ENCODE measurements at places on chromosomes 11 and 22. TPM values are rescaled to one million over a fixed set of nuclear protein-coding genes. Genes with fewer than 3 reads are reported as not detected.

- peak overlapping the region; percentile 70 for H3K4me3 ChIP-seq
- no peak for DNase-seq
- peaks cover 39% of the 10 kb centered on the region for H3K4me1 ChIP-seq
- peak overlapping the region; percentile 51 for H3K27ac ChIP-seq
- no peaks in the 10 kb centered on the region for H3K36me3 ChIP-seq
Measured at GRCh38 chr11:114057147-114057546, 2.4 kb upstream of the ZBTB16 start.

GRCh38 chr11:65918211-65919140, at the start of gene C11orf68:
Gene C11orf68 (minus strand): TSS chr11:65919062. CDS start chr11:65919031, 31 bp downstream.
- DNase-seq = no peak
- no peaks in the 10 kb centered on the region for H3K36me3 ChIP-seq
- H3K27me3 ChIP-seq = no peaks in the 10 kb centered on the region
- H3K27ac ChIP-seq = no peak within 1 kb of the TSS

DNA sequence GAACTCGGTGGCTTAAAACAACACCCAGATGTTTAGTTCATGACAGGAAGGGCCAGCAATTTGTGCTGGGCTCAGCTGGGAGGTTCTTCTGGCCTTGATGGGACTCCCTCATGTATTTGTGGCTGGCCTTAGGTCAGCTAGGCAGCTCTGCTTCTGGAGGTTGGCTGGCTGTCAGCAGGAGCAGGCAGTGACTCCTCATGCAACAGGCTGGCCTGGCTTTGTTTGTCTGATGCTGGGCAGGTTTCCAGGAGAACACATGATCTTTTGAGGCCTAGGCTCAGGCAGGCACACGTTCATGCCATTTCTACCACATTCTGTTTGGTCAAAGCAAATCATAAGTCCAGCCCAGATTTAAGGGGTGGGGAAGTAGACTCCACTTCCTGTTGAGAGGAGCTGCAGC, 571.2 kb downstream of the TBC1D22A start:
- no peaks in the 10 kb centered on the region for H3K36me3 ChIP-seq
- H3K4me1 ChIP-seq = no peaks in the 10 kb centered on the region
- no peak overlapping the region for H3K4me3 ChIP-seq
- no peak overlapping the region for H3K27ac ChIP-seq

GRCh38 chr11:6541356-6541755, 44.3 kb downstream of the DNHD1 start:
- H3K4me1 ChIP-seq = peaks cover 10% of the 10 kb centered on the region
- H3K36me3 ChIP-seq = no peaks in the 10 kb centered on the region
- no peak overlapping the region for H3K27ac ChIP-seq
- H3K27me3 ChIP-seq = no peaks in the 10 kb centered on the region
- no peak for DNase-seq
- H3K4me3 ChIP-seq = no peak overlapping the region

The GATD1 gene
- 24.1 TPM for total RNA-seq

DNA sequence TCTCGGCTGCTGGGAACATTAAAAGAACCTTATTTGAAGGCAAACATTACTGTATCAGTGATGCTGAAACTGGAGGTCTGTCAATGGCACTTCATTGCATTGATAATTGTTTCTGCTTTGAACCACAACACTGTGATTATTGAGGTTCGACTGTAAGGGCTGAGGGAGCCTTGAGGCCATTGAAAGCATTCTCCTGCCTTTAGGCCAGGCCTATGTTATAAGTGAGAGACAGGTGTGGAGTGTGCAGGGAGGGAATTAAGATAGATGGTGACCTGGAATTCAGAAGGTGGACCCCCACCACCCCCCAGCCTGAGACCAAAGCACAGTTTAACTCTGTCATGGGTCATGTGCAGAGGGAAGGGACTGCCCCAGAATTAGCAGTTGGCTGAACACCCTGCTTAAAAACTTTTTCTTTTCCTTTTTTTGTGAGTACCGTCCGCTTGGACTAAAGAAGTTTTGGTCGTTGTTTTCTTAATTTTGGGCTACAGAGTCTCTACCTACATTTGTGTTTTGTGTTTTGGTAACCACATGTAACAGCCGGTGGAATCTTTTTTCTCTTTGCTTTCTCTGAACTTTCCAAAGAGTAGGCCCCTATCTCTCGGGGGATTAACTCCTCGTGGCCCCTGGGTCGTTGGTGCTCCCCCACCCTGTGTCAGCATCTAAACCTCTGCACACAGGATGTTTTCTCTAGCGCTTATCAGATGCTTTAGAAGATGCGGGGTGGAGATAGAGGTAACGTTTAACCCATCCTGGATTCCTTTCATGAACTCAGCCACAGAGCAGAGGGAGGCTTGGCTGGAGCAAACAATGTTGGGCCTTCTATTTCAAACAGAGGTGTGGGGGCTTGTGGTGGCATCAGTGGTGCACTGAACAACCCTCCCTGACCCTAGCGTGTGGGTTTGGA, 43.7 kb downstream of the ZBTB16 start:
- no peak overlapping the region for H3K4me3 ChIP-seq
- H3K27ac ChIP-seq = no peak overlapping the region
- no peaks in the 10 kb centered on the region for H3K36me3 ChIP-seq
- DNase-seq = no peak

The DEPDC7 gene
- 0.39 TPM for total RNA-seq

The RAG2 gene
- total RNA-seq = 0.15 TPM

- no peaks in the 10 kb centered on the region for H3K4me1 ChIP-seq
- DNase-seq = no peak
- no peak overlapping the region for H3K27ac ChIP-seq
- no peaks in the 10 kb centered on the region for H3K27me3 ChIP-seq
Measured at GRCh38 chr22:49574881-49575702, 252.6 kb downstream of the BRD1 start.

DNA sequence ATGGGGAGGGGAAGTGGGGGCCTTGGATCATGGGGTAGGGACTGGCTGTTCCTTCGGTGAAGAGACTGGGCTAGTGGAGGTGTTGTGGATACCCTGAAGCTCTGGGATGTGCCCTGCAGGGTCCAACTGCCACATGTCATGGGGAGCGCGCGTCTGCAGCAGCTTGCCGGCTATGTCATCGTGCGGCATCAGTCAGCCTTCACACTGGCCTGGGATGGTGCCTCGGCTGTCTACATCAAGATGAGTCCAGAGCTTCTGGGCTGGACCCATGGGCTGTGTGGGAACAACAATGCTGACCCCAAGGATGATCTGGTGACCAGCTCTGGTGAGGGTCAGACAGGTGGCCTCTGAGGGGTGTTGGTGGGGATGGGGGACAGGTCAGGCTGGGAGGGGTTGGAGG, 9.9 kb downstream of the OTOG start:
- H3K27me3 ChIP-seq = no peaks in the 10 kb centered on the region
- no peaks in the 10 kb centered on the region for H3K4me1 ChIP-seq
- no peak for DNase-seq
- H3K27ac ChIP-seq = no peak overlapping the region
- H3K4me3 ChIP-seq = no peak overlapping the region

GRCh38 chr11:111204211-111204610, 41.3 kb upstream of the POU2AF2 start:
- no peak overlapping the region for H3K27ac ChIP-seq
- no peaks in the 10 kb centered on the region for H3K36me3 ChIP-seq
- H3K4me1 ChIP-seq = no peaks in the 10 kb centered on the region
- no peak for DNase-seq
- H3K27me3 ChIP-seq = no peaks in the 10 kb centered on the region

GRCh38 chr11:34977089-34977912, 60.9 kb downstream of the PDHX start:
- H3K27ac ChIP-seq = no peak overlapping the region
- H3K4me1 ChIP-seq = peaks cover 5% of the 10 kb centered on the region
- no peak for DNase-seq
- no peaks in the 10 kb centered on the region for H3K27me3 ChIP-seq
- no peak overlapping the region for H3K4me3 ChIP-seq
- H3K36me3 ChIP-seq = peaks cover 10% of the 10 kb centered on the region

The PIK3C2A gene
- 104 TPM for total RNA-seq

GRCh38 chr11:34264303-34265110, 93.3 kb downstream of the ABTB2 start:
- H3K36me3 ChIP-seq = no peaks in the 10 kb centered on the region
- no peaks in the 10 kb centered on the region for H3K27me3 ChIP-seq
- no peak for DNase-seq
- no peak overlapping the region for H3K27ac ChIP-seq

DNA sequence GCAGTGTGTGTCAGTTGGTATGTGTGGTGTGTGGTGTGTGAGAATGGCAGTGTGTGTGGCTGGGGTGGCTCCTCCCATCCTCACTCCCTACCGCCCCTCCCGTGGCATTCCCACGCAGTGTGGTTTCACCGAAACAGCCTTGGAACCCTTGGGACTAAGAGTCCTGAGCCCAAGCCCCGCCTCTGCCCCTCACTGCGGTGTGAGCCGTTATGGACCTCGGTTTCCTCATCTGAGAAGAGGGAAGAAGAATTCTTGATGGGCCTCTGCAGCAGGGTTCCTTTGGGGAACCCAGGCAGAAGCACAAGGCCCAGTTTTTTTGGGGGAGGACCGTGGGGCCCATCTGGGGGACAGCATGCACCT, 7.2 kb downstream of the UPK3A start:
- no peak for DNase-seq
- H3K27ac ChIP-seq = no peak overlapping the region
- H3K27me3 ChIP-seq = peaks cover 12% of the 10 kb centered on the region
- no peaks in the 10 kb centered on the region for H3K36me3 ChIP-seq
- no peak overlapping the region for H3K4me3 ChIP-seq

DNA sequence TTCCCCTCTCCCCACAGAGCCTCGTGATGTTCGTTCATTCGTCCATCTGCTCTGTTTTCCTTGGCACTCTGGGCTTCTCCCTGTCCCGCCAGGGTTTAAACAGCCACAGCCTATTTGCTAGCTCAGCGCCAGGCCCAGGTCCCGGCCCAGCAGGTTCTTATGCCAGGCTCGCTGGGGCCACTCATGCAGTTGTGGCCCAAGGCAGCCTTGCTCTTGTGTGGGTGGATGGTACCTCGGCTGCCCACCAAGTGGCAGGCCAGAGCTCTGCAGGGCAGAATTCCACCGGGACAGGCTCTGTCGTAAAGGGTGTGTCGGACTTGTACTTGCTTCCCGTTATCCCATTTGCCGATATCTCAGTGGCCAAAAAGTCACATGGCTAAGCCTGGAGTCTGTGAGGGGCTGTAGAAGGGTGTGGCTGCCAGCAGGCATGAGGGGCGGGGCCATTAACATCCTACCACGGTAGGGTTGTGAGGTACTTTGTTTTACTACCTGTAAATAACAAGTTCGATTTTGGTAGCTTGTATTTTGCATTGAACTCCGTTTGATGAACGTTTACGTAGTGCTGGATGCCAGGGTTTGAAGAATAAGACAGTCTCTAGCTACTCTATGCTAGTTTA, 7.9 kb downstream of the FAM118A start:
- H3K36me3 ChIP-seq = no peaks in the 10 kb centered on the region
- H3K4me1 ChIP-seq = peaks cover 29% of the 10 kb centered on the region
- no peak overlapping the region for H3K4me3 ChIP-seq

DNA sequence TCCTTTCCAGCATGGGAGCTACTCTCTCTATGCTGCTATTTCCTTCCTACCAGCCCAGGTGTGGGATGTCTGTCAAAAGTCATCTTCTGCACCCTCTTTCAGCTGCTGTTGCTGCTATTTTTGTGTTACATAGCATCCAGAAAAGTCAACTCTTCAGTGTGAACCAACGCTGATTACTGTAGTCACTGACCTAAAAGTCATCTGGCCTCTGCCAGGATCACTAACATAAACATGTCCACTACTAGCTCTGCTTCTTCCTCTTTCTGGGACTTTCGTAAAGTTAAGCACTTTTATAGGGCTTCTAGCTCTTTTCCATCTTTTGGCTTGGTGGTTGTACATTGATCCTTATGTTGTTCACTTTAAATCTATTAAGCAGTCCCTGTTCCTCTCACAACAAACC, 90.2 kb upstream of the CARD18 start:
- no peaks in the 10 kb centered on the region for H3K27me3 ChIP-seq
- no peak overlapping the region for H3K27ac ChIP-seq
- no peak overlapping the region for H3K4me3 ChIP-seq
- no peaks in the 10 kb centered on the region for H3K36me3 ChIP-seq

DNA sequence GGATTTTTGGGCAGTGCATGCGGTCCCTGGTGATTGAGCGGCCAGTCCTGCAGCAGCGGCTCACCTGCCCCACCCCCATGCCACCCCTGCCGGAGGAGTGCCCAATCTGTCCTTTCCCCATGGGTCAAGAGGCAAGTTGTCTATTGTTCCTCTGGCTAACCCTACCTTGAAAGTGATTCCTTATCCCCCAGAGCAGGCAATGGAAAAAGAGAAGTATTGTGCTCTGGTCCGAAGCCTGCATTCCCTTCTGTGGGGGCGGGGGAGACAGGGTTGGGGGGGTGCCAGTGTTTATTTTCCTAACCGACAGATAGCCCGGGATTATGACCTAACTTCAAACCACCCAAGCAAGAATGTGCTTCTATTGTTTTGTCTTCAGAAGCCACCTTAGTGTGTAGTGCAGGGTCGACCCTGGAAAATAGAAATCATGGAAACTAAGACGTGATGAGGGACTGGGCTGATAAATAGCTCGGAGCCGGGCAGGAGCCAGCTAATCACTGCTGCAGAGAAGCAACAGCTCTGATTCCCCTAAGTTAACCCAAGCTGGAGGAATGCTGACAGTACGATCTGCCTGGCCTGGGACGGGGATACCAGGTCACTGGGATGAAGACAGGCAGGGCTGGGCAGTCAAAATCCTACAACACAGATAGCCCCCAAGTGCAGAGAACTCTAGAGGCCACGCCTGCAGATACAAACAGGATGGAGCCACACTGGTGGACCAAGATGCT, 38.7 kb upstream of the ATXN10 start:
- H3K4me3 ChIP-seq = no peak overlapping the region
- H3K27ac ChIP-seq = no peak overlapping the region
- H3K36me3 ChIP-seq = no peaks in the 10 kb centered on the region
- peak; percentile 25 for DNase-seq

The VWCE gene
- total RNA-seq = 5.1 TPM

- no peak overlapping the region for H3K27ac ChIP-seq
- H3K27me3 ChIP-seq = peaks cover 20% of the 10 kb centered on the region
- H3K36me3 ChIP-seq = no peaks in the 10 kb centered on the region
- DNase-seq = peak; percentile 47
- no peak overlapping the region for H3K4me3 ChIP-seq
Measured at GRCh38 chr11:36292311-36292722, 3.1 kb upstream of the COMMD9 start.

- H3K27me3 ChIP-seq = no peaks in the 10 kb centered on the region
- DNase-seq = no peak
- H3K27ac ChIP-seq = no peak overlapping the region
Measured at GRCh38 chr11:113937918-113938317, 33.3 kb downstream of the HTR3B start.

The APOL5 gene
- total RNA-seq = not detected

The DDIAS gene
- 19.9 TPM for total RNA-seq

GRCh38 chr11:36631774-36632173, 33.7 kb upstream of the RAG2 start:
- H3K27me3 ChIP-seq = no peaks in the 10 kb centered on the region
- no peaks in the 10 kb centered on the region for H3K36me3 ChIP-seq
- peaks cover 19% of the 10 kb centered on the region for H3K4me1 ChIP-seq
- H3K4me3 ChIP-seq = no peak overlapping the region
- DNase-seq = peak; percentile 14

Data from neural progenitor cell (in vitro differentiated cells).